Activated naive CD4-positive, alpha-beta T cell treated with anti-CD3 and anti-CD28 coated beads, Interleukin-2, amount 50 U/mL, for 16 hours (primary cell): ENCODE measurements at places on chromosomes 7 and 10.

DNA sequence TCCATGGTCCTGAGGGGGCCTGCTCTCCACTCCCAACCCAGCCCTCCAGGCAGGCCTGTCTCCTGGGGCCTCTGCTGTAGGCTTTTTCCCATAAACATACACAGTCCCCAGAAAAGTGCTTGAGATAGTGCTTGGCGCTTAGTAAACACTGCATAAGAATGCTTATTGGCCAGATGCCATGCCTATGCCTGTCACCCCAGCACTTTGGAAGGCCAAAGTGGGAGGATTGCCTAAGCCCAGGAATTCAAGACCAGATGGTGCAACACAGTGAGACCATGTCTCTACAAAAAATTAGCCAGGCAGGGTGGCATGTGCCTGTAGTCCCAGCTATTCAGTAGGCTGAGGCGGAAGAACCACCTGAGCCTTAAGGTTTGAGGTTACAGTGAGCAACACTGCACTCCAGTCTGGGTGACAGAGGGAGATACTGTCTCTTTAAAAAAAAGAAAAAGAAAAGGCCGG lies 24.6 kb upstream of the ASL start:
- no peak for DNase-seq

GRCh38 chr7:131608116-131608500 lies 51.7 kb upstream of the PODXL start:
- no peak for DNase-seq

DNA sequence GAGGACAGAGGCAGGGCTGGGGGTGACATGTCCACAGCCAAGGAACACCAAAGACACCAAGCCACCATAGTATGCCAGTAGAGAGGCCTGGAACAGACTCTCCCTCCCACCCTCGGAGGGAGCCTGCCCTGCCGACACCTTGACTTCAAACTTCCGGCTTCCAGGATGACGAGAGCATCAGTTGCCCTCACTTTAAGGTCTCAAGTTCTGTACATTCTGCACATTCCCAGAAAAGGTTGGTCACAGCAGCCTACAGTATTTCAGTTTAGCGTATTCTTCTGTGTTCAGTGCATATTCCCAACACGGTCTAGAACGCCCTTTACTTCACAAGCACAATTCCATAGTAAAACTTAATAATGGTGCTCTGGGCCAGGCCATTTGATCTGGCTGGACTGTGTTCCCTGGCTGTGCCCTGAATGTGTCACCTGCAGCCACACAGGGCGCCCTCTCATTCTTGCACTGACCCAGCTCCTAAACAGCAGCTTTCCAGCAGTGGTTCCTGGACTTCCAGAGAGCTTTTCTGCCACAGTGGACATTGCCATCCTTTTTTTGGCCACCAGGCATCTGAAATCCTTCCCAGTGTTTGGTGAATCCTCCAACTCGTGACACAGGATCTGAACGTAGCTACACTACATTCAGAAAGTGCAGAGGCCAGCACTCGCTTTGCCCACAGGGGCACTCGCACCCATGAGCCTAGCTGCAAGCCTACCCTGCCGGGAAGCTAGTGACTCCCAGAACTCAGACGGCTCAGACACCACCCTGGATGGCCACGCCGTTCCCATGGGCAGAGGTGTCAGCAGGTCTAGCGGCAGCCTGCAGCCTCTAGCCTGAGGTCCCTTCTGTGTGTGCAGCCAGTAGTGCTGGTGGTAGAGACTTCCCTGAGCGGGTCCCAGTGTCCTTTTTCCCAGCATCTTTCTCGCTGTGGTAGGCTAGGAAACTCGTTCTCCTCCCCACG lies 36.4 kb upstream of the INSIG1 start:
- DNase-seq, result no peak

GRCh38 chr10:64076322-64076940 lies 555.2 kb downstream of the REEP3 start:
- no peak for DNase-seq

GRCh38 chr7:69756235-69756634 lies 158.0 kb downstream of the AUTS2 start:
- DNase-seq, result no peak

GRCh38 chr10:111988646-111989045 lies 194.9 kb downstream of the GPAM start:
- no peak for DNase-seq

DNA sequence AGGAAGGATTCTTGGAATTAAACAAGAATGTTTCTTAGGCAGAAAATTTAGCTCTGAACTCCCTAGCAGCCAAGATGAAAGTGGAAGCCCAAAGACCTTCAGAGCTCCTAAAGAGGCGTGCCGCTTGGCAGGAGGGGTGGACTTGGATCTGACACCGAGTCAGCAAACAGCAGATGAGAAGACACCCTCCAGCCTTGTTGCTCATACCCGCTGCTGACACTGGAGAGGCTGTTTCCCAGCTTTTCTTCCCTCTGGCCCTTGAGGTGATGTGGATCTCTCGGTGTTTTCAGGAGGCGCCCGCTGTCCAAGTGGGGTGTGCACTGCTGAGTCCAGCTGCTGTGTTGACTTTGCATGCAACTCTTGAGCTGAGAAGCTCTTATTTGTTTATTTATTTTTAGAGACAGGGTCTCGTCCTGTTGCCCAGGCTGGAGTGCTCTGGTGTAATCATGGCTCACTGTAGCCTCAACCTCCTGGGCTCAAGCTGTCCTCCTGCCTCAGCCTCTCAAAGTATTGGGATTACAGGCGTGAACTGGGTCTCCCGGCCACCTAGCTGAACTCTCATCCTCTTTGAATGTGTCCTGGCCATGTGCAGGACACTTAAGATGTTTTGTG lies 21.5 kb downstream of the SLC18A2 start:
- no peak for DNase-seq

DNA sequence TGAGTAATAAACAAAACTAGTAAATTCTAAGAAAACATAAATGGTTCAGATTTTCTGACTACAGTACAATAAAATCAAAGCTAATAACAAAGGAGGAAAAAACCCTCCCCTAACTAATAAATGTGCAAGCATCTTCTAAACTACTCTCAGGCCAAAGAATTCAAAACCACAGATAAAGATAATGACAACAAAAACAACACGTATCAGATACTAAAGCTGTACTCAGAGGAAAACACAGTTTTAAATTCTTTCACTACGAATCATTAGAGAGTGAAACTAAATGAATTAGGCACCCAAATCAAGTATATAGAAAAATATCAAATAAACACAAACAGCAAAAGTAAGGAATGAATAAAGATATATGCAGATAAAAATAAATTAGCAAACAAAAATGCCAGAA lies 200.9 kb downstream of the TEX36 start:
- DNase-seq, result no peak
